ENCODE measurements at places on chromosomes 2 and 18. TPM values are rescaled to one million over a fixed set of nuclear protein-coding genes. Genes with fewer than 3 reads are reported as not detected.
A peak's percentile ranks its signal among the peaks of the same experiment; 100 is the strongest.

- DNase-seq, result no peak
Observed at GRCh38 chr2:107466984-107467773, 359.5 kb upstream of the RGPD4 start.

DNA sequence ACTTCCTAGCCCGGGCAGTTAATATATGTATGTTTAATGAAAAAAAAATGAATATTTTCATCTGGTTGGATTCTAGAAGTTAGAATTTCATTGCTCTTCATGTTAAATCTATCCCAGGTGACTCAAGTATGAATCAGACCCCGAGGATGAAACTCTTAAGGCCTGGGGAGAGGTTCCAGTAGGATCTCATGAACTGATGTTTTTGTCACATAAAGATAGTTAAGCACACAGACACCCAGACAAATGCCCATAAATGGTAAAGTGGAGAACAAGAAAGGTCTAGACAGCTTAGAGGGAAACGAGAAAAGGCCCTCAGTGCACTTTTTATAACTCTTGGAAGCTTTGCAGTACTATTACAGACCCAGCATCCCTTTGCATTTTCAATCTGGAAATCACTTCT is 114.1 kb downstream of the RIF1 start:
- DNase-seq, result no peak

- DNase-seq, result peak; percentile 1
Observed at GRCh38 chr2:10242998-10243925, 59.4 kb upstream of the HPCAL1 start.

GRCh38 chr2:200405599-200406298 is 99.3 kb downstream of the SPATS2L start:
- no peak for DNase-seq

DNA sequence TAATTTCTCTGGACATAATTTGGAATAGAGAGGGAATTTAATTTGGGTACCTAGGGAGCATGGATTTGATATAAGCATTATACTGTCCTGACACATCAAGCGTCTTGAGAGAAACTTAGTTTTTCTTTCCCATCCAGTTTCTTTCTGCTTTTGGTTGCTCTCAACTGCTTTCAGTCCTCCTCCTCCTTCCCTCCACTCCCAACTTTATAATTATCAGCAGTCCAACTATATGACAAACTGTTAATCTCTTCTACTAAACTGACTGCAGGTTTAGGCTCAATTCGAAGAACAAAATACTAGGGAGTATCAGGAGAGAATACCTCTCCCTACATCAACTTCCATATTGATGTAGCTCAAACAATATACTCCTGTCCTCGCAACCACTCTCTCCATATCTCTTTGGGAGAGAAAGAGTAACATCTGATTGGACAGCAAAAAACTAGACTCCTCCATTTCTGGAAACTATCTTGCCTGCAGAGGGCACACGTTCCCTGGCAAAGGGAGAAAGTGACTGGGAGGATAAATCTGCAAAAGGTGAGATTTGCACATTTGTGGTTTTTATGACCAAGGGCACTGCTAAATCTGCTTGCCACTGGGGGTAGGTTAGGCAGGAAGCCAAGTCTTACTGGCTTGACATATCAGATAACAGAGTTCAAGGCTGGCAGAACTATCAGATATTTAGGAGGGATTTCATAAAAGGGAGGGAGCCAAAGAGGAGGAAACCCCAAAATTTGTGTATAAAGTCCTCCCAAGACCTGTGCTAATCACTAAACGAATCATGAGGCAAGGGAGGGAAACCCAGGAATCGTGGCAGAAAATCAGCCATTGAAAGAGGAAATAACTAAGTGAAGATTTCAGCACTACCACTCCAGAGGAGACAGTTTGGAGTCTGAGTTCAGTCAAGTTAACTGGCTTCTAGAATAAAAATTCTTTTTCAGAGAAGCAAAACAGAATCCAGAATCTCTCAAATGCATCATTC is 40.0 kb downstream of the ICA1L start:
- no peak for DNase-seq

GRCh38 chr18:56119681-56120080 is 518.7 kb downstream of the TXNL1 start:
- no peak for DNase-seq

DNA sequence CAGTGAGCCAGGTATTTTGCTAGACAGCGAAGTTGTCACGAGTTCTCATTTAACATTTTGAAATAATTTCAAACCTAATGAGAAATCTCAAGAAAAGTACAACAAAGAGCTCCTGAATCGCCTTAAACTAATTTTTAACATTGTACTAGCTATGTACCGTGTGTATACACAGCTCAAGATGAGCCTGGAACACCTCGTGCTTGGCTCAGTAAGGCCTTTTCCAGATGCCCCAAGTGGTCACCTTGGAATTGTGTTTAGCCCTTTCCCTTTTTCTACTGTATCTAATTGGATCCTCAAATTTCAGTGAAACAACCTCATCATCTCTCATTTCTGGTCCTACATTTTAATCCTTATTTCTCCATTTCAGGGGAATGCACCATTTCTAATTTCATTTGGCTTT is 7.2 kb downstream of the PTPN4 start:
- no peak for DNase-seq

- no peak for DNase-seq
Observed at GRCh38 chr2:88220718-88221117, 50.6 kb downstream of the THNSL2 start.

GRCh38 chr2:241451840-241452506 is 56.4 kb downstream of the STK25 start:
- DNase-seq, result no peak

- DNase-seq, result no peak
Observed at GRCh38 chr2:141113301-141113700, 1017.5 kb downstream of the LRP1B start.

DNA sequence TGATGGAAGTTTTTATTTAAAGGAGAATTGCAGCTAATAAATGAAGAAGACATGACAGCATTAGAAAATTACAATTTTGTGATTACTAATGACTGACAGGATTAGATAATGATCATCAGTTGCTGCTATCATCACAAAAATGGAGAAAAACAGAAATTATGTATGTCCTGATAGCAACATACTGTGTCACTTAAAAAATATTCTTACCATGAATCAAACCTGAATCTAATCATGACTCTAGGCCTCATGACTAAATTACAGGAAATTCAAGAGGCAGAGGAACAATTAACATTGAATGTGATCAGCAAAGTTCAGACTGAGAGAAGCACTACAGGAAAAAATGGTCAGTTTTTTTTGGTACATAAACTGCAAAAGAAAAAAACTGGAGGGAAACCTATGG is 147.8 kb downstream of the PMAIP1 start:
- no peak for DNase-seq

DNA sequence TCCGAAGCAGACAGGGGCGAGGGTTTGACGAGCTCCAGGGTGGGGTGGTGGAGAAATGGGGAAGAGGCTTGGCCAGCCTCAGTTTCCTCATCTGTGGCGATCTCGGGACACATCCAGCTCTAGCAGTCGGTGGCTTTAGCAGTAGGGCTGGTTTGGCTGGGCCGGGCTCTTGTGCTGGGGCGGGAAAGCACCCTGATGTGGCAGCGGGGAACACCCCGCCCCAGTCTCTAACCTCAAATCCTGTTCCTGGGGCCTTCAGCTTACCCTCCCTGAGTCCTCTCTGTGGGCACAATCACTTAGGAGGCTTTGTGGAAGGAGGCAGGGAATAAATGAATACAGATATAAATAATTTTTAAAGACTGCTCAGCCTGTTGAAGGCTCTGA is 26.5 kb upstream of the MCFD2 start:
- DNase-seq, result no peak

Gene LOXHD1
- total RNA-seq, result 3.2 TPM

Gene LYPD6
- total RNA-seq, result 7.8 TPM

Gene HRH4
- total RNA-seq, result not detected

Gene MYO5B
- total RNA-seq, result 2.8 TPM
